Skin of body (tissue), 3 donors: ENCODE measurements at places on chromosomes 3 and 15. TPM values are rescaled to one million over a fixed set of nuclear protein-coding genes. Genes with fewer than 3 reads are reported as not detected.

The GRM7 gene
- 0.39 TPM for total RNA-seq

The CSPG4 gene
- 42.2 TPM for total RNA-seq

GRCh38 chr15:79969146-79969545 lies 1.9 kb downstream of the BCL2A1 start:
- no peak for DNase-seq

GRCh38 chr3:14042680-14043079 lies 82.0 kb downstream of the CHCHD4 start:
- DNase-seq: no peak

DNA sequence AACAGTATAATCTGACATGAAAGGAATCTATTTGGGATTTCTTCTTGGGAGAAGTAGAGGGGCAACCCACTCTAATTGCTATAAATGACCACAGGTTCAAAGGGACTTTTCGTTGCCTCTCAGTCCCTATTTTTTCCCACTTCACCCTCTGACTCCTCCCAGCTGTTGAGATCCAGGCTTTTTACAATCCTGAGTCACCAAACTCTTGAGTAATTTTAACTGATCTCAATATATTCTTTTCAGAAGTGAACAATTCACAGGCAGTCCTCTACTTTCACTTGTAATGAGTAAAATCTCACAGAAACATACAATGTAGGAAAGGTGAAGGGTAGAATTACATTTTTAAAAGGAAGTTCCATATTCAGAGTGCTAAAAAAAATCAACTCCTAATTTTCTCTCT lies 44.6 kb downstream of the EIF4E3 start:
- no peak for DNase-seq

GRCh38 chr3:47145272-47145671 lies 18.6 kb downstream of the SETD2 start:
- no peak for DNase-seq
